Immature natural killer cell (primary cell): ENCODE measurements at places on chromosomes 12 and 14. TPM values are rescaled to one million over a fixed set of nuclear protein-coding genes. Genes with fewer than 3 reads are reported as not detected.

DNA sequence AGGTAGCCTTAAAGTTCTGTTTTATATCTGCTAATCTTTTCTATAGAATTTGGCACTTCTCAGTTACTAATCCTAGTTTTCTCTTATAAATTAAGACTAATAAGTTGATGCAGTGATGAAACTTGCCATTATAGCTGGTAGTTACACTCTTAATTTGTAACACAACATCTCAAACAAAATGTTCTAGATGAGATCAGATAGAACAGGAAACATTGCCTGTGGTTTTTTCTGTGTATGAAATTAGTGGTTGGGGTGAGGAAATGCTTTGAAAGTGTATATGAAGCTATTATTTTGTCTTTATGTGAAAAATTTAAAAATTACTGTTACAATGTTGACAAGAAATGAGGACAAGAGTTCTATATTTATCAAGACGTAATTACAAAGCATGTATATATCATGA, 91.9 kb downstream of the PCNX1 start:
- H3K4me3 ChIP-seq, result peak overlapping the region; percentile 69
- H3K4me1 ChIP-seq, result peaks cover 73% of the 10 kb centered on the region
- DNase-seq, result peak; percentile 44
- H3K36me3 ChIP-seq, result peaks cover 19% of the 10 kb centered on the region

DNA sequence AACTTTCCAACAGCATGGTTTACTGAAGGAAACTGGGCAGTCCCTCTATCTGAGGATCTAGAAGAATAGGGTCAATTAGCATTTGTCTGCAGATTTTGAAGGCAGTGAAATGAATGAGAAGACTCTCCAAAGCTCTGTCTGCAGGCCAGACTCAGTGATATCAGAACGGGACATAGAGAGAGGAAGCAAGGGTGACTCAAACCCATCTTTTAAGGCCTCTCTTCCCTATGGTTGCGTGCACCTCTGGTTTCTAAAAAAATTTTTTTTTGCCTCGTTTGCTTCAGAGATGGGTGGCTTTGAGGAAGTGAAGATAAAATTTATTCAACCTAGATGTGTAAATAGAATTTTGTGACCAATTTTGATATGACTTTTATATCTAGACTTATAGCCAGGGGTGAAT, 71.9 kb upstream of the HOXC13 start:
- no peak for DNase-seq
- H3K4me3 ChIP-seq, result no peak overlapping the region
- no peak overlapping the region for H3K27ac ChIP-seq
- peaks cover 7% of the 10 kb centered on the region for H3K27me3 ChIP-seq
- no peaks in the 10 kb centered on the region for H3K4me1 ChIP-seq

GRCh38 chr12:124369055-124369826, 74.3 kb downstream of the RFLNA start:
- no peaks in the 10 kb centered on the region for H3K4me1 ChIP-seq
- H3K4me3 ChIP-seq, result no peak overlapping the region
- DNase-seq, result no peak
- no peaks in the 10 kb centered on the region for H3K27me3 ChIP-seq
- H3K27ac ChIP-seq, result no peak overlapping the region

- H3K27ac ChIP-seq, result peak overlapping the region; percentile 21
- H3K36me3 ChIP-seq, result peaks cover 22% of the 10 kb centered on the region
- H3K4me3 ChIP-seq, result no peak overlapping the region
- DNase-seq, result no peak
- H3K4me1 ChIP-seq, result peaks cover 36% of the 10 kb centered on the region
These were observed 41.1 kb downstream of the PROX2 start for GRCh38 chr14:74834692-74835392.

DNA sequence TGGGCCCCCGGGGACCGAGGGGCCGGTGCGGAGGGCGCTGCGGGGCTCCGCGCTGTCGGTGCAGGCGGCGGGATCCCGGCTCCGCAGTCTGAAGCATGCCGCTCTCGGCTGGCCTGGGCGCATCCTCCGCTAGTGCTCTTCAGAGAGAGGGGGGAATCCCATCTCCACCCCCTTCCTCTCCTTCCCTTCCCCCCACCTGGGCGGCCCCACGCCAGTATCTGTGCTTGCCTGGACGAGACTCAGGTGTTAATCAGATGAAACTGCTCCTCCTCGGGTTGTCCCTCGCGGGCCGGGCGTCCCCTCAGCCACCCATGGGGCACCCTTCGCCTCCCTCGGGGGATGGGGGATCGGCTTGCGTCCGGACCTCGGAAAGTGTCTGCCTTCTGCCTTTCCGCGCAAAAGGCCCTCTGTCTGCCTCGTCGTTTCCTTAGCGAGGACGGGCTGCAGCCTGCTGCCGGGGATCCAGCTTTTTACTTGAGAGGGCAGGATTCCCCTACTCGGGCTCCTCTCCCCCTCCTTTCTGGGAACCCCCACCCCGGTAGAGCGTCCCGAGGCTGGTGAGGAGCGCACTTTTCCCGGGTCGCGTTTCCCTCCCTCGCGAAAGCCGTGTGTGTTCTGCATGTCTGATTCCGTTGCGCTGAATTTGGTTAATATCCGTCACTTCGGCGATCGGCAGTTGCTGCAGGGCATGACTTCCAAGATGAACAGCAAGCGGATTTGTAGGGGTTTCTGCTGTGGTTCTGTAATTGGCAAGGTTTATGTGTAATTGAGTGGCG, 1.1 kb downstream of the GPHN start:
- peaks cover 4% of the 10 kb centered on the region for H3K27me3 ChIP-seq
- H3K36me3 ChIP-seq, result no peaks in the 10 kb centered on the region
- peak; percentile 27 for DNase-seq
- peak overlapping the region; percentile 98 for H3K4me3 ChIP-seq
- peaks cover 19% of the 10 kb centered on the region for H3K4me1 ChIP-seq
- peak overlapping the region; percentile 76 for H3K27ac ChIP-seq

DNA sequence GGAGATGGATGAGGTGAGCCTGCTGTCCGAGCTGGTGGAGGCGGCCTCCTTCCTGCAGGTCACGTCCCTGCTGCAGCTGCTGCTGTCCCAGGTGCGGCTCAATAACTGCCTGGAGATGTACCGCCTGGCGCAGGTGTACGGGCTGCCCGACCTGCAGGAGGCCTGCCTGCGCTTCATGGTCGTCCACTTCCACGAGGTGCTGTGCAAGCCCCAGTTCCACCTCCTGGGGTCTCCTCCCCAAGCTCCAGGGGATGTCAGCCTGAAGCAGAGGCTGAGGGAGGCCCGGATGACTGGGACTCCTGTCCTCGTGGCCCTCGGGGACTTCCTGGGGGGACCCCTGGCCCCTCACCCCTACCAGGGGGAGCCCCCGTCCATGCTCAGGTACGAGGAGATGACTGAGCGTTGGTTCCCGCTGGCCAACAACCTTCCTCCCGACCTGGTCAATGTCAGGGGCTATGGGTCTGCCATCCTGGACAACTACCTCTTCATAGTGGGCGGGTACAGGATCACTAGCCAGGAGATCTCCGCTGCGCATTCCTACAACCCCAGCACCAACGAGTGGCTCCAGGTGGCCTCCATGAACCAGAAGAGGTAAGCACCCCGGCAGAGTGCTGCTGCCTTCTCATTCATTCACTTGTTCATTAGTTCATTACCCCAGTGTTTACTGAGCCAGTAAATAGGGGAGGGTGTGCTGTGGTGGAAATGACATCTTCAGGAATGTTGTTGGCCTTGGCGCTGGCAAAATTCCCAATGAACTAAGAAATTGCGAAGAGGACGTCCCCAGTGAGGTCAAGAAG, 774 bp upstream of the MANSC4 start:
- no peaks in the 10 kb centered on the region for H3K27me3 ChIP-seq
- H3K4me1 ChIP-seq, result peaks cover 33% of the 10 kb centered on the region
- peak overlapping the region; percentile 65 for H3K27ac ChIP-seq
- peak overlapping the region; percentile 76 for H3K4me3 ChIP-seq

- H3K27me3 ChIP-seq, result peaks cover 1% of the 10 kb centered on the region
- DNase-seq, result no peak
- H3K4me1 ChIP-seq, result no peaks in the 10 kb centered on the region
- H3K36me3 ChIP-seq, result no peaks in the 10 kb centered on the region
- no peak overlapping the region for H3K27ac ChIP-seq
These were observed 17.4 kb downstream of the PYGL start for GRCh38 chr14:50926851-50927386.

GRCh38 chr12:54762390-54762789, 91.9 kb upstream of the MUCL1 start:
- peaks cover 5% of the 10 kb centered on the region for H3K27me3 ChIP-seq
- no peak overlapping the region for H3K27ac ChIP-seq
- H3K4me1 ChIP-seq, result peaks cover 12% of the 10 kb centered on the region
- peaks cover 6% of the 10 kb centered on the region for H3K36me3 ChIP-seq

GRCh38 chr14:59828276-59828675, 42.3 kb downstream of the RTN1 start:
- H3K4me3 ChIP-seq, result no peak overlapping the region
- H3K27ac ChIP-seq, result no peak overlapping the region
- H3K36me3 ChIP-seq, result no peaks in the 10 kb centered on the region
- no peaks in the 10 kb centered on the region for H3K4me1 ChIP-seq
- DNase-seq, result no peak

DNA sequence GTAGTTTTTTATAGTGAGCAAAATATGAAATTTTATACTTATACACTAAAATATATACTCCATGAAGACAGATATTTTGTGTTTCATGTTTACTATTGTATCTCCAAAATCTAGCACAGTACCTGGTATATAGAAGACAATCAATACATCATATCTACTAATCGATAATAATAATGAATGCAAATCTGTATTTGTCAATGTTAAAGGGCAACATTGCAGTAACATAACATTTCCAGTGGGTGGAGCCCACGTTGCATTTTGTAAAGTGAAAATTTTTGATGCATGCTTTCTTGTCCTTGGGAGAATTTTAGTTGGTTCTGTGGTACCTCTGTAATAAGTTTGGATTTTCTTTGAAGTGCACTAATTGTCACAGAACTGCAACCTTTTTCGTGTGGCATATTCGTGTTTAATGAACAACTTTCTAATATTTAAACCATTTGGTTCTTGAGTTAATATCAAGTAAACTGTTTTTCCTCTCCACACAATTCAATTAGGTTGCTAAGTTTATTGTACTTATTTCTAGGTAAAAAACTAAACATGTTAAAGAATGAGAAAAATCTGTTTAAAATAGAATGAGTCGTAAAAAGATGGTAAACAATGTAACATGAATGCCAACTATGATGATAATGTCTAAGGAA, 47.4 kb downstream of the AVPR1A start:
- H3K27ac ChIP-seq, result no peak overlapping the region
- no peaks in the 10 kb centered on the region for H3K4me1 ChIP-seq
- H3K27me3 ChIP-seq, result no peaks in the 10 kb centered on the region
- no peaks in the 10 kb centered on the region for H3K36me3 ChIP-seq
- DNase-seq, result no peak

DNA sequence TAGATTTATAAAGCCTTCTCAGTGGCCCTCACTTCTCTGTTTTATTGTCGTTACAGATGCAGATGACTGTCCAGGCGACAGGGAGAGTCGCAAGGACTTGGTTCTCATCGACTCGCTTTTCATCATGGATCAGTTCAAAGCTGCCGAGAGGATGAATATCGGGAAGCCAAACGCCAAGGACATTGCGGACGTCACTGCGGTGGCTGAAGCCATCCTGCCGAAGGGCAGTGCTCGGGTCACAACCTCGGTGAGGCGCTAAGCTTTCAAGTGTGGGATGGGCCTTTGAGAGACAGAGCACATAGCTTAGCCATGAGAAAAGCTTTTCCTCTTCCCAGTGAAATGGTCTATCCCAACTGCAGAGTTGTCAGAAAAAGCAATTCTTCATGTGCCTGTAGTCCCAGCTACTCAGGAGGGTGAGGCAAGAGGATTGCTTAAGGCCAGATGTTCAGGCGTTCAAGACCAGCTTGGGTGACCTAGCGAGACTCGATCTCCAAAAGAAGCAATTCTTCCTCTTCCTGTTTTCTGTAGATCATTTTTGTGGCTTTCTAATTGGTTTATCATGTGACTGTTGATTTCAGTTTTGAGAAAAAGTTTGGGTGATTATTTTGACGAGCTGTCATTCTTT, 56.4 kb downstream of the EP400 start:
- no peaks in the 10 kb centered on the region for H3K27me3 ChIP-seq
- H3K4me1 ChIP-seq, result no peaks in the 10 kb centered on the region
- H3K4me3 ChIP-seq, result no peak overlapping the region
- peaks cover 27% of the 10 kb centered on the region for H3K36me3 ChIP-seq
- DNase-seq, result no peak

DNA sequence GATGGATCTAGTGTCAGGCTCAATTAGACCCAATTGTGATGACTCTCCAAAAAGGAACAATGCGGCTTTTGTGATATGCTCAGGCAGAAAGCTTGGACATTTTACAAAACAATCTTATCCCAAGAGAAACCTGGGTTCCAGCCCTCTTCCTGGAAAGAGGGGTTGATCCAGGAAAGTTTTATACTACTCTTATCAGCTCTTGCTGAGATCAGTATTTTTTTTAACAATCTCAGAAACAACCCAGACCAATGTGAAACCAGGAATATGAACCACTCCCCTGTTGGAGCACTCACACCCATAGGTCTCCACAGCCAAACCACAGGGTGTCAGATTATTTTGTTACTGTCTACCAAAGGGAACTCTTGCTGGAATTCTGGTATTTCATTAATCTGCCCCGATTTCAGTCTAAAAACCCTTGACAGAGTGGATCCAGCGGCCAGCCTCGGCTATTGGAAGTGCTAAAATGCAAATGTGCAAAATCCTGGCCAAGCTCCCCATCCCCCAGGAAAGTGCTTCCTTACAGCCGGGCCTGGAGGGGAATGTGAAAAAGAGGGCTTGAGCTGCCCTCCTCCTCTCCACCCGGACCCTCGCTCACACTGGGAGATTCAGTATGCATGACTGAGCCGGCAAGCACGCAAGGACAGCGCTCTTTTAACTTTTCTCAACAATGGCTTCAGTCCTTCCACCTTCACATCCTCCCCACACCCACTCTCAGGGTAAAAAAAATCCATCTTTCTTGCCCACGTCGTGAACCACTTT, 4.0 kb downstream of the FBXL14 start:
- no peaks in the 10 kb centered on the region for H3K36me3 ChIP-seq
- no peak for DNase-seq
- H3K27me3 ChIP-seq, result peaks cover 15% of the 10 kb centered on the region
- peak overlapping the region; percentile 82 for H3K27ac ChIP-seq
- H3K4me3 ChIP-seq, result peak overlapping the region; percentile 70
- H3K4me1 ChIP-seq, result peaks cover 64% of the 10 kb centered on the region

GRCh38 chr14:71452987-71453386, 479.2 kb upstream of the RGS6 start:
- no peak for DNase-seq
- H3K27me3 ChIP-seq, result no peaks in the 10 kb centered on the region
- H3K4me1 ChIP-seq, result peaks cover 2% of the 10 kb centered on the region
- no peak overlapping the region for H3K4me3 ChIP-seq
- H3K36me3 ChIP-seq, result no peaks in the 10 kb centered on the region

DNA sequence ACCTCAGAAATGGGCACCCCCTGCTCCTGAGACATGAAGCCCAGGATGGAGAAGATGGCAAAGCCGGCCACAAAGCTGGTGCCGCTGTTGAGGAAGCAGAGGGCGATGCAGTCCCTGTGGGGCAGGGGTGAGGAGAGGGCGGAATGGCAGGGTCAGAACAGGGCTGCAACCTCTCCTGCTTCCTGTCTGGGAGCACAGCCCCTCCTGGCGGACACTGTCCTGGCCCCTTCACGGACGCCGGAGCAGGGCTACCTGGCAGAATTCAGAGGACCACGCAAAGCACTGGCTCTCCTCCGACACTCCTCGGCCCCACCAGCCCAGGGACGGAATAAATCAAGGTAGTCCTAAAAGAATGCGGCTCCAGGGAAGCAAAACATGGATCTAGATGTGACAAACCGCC, 12.4 kb upstream of the SLC6A12 start:
- H3K4me1 ChIP-seq, result no peaks in the 10 kb centered on the region
- no peak overlapping the region for H3K4me3 ChIP-seq
- no peaks in the 10 kb centered on the region for H3K36me3 ChIP-seq
- no peak for DNase-seq

GRCh38 chr14:87996291-87996592, 3.3 kb upstream of the GALC start:
- peaks cover 9% of the 10 kb centered on the region for H3K27me3 ChIP-seq
- no peak for DNase-seq
- H3K27ac ChIP-seq, result peak overlapping the region; percentile 98

CATSPERB gene
- 1.9 TPM for polyA plus RNA-seq

HOXC9 gene
- polyA plus RNA-seq, result not detected

CCDC91 gene
- 46.8 TPM for polyA plus RNA-seq
